ENCODE measurements at places on chromosomes 2 and 18. TPM values are rescaled to one million over a fixed set of nuclear protein-coding genes. Genes with fewer than 3 reads are reported as not detected.

Gene BOLL
- not detected for total RNA-seq

Gene UPP2
- not detected for total RNA-seq

Gene SP5
- total RNA-seq, result 22.1 TPM

Gene INO80D
- total RNA-seq, result 21.6 TPM

Gene RUFY4
- 0.60 TPM for total RNA-seq

Gene EDAR
- not detected for total RNA-seq

Gene AFF3
- total RNA-seq, result 2.5 TPM

Gene TNFRSF11A
- total RNA-seq, result 2.1 TPM

Gene CHRNG
- not detected for total RNA-seq

Gene PMAIP1
- total RNA-seq, result 5.4 TPM

Gene FRZB
- 4.9 TPM for total RNA-seq
